H7 (cell line): ENCODE measurements at places on chromosomes 16 and 17.

GRCh38 chr16:17072104-17072503 lies 398.7 kb downstream of the XYLT1 start:
- DNase-seq = no peak

DNA sequence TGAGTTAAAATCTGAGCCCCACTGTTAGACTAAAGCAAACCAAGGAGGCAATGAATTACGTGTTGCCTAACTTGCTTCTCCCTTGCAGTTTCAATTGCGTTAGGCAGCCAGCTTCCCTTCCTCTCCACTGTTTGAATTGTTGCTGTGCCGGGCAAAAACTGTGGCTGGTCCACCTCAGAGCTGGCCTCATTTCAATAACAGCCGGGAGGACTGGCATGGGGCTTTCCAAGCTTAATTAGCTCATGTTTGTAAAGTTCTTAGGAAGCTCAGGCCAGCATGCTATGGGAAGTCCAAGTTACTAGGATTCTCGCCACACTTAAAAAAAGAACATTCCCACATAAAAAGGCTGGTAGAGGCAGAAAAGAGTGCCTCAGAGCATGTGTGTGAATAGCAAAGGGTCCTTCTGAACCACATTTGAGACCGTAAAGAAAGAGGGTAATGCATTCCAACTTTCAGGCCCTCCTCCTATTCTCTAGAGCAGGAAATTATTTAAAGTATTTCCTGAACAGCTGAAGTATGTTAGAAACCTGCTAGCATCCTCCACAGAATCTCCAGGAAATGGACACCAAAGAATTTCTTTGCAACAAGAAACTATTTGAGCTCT lies 79.0 kb upstream of the SMURF2 start:
- no peak for DNase-seq

GRCh38 chr17:1592751-1593629 lies 30.4 kb upstream of the PITPNA start:
- DNase-seq = peak; percentile 62

- DNase-seq = no peak
Measured at GRCh38 chr16:9860876-9861275, 321.4 kb downstream of the GRIN2A start.

DNA sequence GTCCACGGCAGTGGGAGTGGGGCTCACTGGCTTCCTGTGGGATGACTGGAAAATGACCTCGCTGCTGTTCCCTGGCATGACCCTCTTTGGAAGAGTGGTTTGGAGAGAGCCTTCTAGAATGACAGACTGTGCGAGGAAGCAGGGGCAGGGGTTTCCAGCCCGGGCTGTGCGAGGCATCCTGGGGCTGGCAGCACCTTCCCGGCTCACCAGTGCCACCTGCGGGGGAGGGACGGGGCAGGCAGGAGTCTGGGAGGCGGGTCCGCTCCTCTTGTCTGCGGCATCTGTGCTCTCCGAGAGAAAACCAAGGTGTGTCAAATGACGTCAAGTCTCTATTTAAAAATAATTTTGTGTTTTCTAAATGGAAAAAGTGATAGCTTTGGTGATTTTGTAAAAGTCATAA lies 7.8 kb upstream of the RNF213 start:
- DNase-seq = peak; percentile 96

GRCh38 chr17:55532670-55533069 lies 21.4 kb upstream of the SMIM36 start:
- DNase-seq = no peak

- peak; percentile 87 for DNase-seq
Measured at GRCh38 chr17:75404223-75404730, 1.2 kb downstream of the GRB2 start.

GRCh38 chr17:80598813-80599545 lies 54.3 kb downstream of the RPTOR start:
- DNase-seq = no peak

DNA sequence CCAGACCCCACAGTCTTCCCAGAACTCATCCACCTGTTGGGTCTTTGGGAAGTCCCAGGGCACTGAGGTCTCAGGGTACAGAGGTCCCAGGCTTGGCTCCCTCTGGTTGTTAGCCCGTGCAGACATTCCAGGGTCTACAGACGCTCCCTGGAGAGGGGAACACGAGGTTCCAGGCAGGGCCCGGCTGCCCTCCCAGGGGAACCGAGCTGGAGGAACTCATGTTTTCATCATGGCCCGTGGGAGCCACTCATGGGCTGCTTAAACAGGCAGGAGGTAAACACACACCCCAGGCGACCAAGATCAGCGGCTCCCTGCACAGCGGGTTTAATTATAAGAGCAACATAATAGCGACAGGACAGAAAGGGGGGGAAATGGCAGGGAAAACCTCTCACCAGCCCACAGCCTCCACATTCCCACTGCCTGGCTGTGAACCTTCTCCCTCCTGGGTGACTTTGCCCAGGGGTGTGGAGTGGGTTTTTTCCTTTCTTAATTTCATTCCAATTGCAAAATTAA lies 36.5 kb downstream of the TRARG1 start:
- DNase-seq = peak; percentile 46

DNA sequence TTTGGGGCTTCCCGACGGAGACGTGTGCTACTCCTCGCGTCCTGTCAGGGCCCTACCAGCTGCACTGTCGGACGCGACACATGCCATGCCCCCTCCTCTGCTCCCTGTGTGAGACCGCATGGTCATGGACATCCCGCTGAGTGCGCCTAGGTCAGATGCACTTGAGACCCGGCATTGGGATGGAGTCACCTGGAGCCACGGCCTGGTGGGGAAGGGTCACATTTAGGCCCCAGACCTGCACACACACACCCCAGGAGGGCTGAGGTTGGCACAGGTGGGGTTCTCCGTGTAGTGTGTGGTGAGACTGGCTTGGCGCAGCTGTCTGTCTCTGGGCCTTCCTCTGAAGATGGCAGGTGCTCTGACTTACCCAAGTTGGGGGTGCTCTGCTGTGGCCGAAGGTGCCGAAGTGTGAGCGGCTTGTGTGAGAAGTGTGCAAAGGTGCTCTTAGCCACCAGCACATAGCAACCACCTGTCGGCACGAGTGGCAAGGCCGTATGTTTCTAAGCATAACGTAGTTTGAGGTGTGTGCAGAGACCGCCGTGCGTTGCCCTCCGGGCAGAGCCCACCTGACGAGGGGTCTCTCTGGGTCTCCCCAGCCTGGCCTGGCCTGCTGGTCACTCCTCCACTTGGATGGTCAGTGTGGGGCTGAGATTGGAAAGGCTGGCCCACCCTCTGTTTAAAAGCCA lies 108.6 kb downstream of the BANP start:
- DNase-seq = no peak
